ENCODE measurements at places on chromosomes 6 and 20.

DNA sequence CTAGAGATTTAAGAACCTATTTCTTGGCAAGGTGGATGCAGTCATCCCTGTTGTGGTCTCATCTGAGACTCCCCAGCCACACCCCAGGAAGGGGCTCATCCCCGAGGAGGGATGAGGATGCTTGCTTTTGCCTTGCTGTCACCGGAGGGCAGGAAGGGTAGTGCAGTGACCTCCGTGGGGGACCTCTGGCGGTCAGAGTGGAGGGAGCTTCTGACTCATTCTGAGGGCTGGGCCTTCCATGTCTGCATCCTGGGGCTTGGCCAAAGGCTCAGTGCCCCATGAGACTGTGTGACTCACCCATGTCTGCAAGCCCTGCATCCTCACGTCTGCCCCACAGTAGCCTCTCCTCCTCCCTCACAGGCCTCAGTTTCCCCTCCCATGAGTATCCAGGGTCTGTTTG, 38.7 kb downstream of the UQCC2 start:
- DNase-seq = no peak

GRCh38 chr20:49566401-49567364, 1.3 kb downstream of the PTGIS start:
- no peak for DNase-seq

- no peak for DNase-seq
Observed at GRCh38 chr6:163485388-163485851, 70.9 kb downstream of the QKI start.

DNA sequence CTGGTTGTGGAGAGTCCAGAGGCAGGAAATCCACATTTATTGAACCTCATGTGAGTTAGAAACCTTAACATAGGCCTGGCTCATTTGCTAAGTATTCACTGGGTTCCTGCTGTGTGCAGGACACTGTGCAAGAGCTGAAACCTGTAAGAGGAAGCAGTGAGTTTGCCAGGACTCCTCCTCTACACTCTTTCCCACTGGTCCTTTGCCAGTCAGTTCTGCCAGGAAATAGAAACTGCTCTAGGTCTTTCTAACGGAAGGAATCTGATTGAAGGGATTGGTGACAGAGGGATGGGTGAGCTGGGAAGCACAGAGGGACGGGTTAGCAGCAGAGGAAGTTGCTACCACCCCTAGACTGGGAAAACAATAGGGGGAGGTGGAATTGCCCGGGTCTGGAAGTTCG, 234.2 kb upstream of the ECI2 start:
- DNase-seq = no peak

DNA sequence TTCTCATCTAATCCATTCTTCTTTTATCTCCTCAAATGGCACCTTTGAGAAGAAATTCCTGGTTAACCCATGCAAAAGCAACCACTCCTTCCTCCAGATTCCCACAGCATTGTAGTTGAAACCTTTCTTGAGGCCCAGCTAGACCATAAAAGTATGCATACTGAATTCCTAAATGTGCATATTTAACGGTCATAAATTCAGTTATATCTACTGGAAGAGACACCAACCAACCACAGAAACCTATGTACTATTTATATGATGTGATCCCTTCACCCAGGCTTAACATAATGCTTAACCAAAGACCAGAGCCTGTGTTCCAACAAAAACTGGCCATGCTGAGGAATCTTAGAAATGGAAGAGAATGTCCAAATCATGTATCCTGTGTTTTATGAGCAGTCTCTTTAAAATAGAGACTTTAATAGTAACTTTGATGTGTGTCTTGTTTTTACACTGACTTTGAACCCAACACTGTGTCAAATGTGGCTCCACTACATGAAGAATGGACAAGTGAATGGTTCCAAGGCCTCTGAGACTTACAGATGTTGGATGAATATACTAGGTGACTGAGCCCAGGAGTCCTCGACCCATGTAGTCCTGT, 11.4 kb upstream of the TAF8 start:
- no peak for DNase-seq

DNA sequence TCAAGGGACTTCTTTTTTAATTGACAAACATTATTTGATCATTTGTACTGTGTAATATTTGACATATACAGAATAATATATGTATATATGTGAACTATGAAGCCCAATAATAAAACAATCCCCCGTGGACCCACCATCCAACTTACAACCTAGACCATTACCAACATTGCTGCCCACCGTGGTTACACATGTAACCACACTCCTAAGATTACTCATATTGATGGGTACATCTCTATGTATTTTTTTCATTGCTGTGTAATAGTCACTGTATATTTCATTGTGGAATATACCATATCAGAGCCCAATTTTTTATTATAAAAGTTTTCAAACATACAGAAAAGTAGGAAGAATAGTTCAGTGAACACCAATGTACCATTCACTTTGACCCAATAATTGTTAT, 94.3 kb downstream of the RTN4IP1 start:
- no peak for DNase-seq

DNA sequence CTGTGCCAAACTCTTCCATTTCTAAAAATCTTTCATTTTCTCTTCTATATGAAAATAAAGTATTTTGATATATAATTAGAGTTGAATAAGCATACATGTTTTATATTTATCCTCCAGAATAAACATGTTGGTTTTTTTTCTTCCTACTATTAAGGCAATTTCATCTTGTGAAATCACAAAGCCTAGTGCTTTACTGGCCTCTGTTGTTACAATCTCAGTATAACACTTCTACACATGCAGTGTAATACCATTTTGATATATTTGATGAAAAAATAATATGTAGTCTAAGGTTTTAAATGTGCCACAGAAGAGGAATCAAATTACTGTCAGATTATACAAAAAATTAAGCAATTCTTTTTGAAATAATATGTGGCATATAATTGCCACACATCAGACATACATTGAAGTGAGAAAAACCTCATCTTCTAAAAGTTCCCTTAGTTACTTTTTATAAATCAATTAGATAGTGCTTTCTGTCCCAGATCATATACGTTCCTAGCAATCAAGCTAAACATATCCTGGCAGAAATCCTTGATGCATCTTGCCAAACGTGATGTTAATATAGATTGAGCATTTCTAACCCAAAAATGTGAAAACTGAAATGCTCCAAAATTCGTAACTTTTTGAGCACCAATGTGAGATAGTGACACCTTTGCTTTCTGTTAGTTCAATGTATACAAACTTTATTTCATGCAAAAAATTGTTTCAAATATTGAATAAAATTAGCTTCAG, 225.1 kb upstream of the MANEA start:
- DNase-seq = no peak

- DNase-seq = no peak
Observed at GRCh38 chr20:11426948-11427347, 490.7 kb upstream of the BTBD3 start.

GRCh38 chr6:26570027-26570809, 26.5 kb upstream of the ABT1 start:
- no peak for DNase-seq

- no peak for DNase-seq
Observed at GRCh38 chr6:35474942-35475570, 6.9 kb downstream of the RPL10A start.

DNA sequence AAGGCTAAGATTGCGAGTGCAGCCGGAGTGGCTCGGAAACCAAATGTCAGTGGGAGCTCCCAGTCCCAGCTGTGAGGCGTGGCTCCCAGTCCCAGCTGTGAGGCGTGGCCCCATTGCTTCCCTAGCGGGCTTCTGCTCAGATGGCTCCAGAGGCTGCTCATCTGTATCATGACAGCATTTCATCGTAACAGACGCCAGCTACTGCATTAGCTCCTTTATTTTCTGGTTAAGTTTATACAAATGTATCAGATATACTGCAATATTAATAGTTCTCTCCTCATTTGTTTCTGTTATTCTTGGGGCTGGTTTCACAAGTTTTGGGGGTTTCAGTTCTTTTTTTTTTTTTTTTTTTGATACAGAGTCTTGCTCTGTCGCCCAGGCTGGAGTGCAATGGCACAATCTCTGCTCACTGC, 34.7 kb upstream of the TBXT start:
- DNase-seq = no peak

DNA sequence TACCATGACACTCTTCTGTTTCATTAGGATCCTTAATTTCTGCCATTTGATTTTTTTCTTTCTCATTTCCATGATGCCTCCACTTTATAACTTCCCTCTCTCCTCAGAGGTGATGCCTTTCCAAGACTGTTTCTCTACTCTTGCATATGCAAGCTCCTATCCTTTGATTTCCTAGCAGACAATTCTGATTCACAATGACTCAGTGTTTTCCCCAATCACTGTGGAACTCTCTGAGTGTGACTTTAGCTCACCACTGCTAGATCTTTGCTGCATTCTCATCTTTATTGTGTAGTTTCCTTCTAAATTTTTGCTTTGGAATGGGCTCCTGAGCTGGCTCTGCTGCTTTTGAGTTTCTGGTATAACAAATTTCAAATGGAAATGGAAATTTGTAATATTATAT, 184.9 kb downstream of the TINAG start:
- DNase-seq = no peak

- no peak for DNase-seq
Observed at GRCh38 chr6:79173378-79173777, 61.1 kb downstream of the HMGN3 start.

- no peak for DNase-seq
Observed at GRCh38 chr20:46164254-46164653, 46.1 kb downstream of the CD40 start.

GRCh38 chr20:44135012-44135412, 52.0 kb downstream of the JPH2 start:
- DNase-seq = no peak

GRCh38 chr6:108945681-108946159, 97.5 kb downstream of the ARMC2 start:
- DNase-seq = no peak

- no peak for DNase-seq
Observed at GRCh38 chr6:37655666-37656065, 42.0 kb downstream of the MDGA1 start.

- DNase-seq = no peak
Observed at GRCh38 chr6:150310539-150310938, 58.3 kb upstream of the IYD start.

- no peak for DNase-seq
Observed at GRCh38 chr20:11769825-11770224, 147.9 kb upstream of the BTBD3 start.

DNA sequence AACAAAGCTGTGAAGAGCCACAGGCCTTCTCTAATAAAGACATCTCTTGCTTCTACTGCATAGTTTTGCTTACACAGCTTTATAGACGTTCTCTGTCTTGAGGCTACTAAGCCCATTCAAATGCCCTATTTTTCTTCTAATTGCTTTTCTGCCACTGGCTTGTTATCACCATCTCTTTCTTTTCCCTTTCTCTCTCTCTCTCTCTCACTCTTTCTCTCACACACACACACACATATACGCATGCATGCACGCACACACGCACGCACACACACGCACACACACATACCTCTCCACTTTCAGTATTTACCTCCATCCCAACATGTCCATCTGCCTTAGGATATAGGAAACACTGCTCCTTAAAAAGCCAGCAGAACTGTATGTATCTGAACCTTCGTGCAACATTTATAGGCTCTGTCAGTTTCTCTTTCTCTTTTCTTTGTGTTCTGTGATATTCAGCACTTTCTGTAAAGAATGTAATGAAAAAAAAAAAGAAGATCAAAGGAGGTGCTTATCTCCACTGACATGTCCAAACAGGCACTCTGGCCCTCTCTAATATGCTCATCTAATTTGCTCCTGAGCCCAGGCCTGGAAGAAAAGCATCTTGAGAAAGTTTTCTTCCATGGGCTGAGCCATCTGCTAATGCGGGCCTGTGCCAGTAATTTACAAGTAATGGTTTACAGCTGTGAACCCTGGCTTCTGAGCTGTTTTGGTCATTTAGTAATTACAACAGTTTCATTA, 1046.7 kb upstream of the MAP3K7 start:
- DNase-seq = no peak

GRCh38 chr6:5786321-5786968, 220.3 kb downstream of the NRN1 start:
- no peak for DNase-seq

DNA sequence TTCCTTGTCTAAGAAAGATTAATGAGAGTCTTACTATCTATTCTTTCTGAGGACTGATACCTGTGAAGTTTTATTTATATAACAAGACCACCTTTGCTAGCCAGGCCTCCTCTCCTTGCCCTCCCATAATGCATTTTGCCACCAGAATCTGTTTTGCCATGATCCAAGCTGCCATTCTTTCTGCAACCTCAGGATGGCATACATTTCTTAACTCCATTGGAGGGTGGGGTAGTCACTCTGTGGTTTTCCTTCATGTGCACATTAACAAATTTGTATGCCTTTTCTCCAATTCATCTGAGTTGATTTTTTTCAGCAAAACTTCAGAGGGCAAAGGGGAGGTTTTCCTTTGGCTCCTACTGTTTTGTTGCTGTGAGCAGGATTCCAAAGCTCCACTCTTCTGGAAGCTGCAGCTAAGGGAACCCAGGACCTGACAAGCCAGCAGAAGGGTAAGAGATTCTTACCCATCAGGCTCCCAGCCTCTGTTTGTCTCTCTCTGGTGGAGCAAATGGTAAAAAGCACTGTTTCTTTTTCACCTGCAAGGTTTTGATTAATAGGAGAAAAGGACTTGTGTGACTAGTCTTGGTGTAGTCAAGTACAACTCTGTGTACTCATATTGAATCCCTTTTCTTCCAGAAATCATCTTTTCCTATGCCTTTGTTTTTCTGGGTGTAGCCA, 26.2 kb upstream of the ENPP4 start:
- DNase-seq = no peak

- DNase-seq = no peak
Observed at GRCh38 chr6:18386298-18386976, 713 bp upstream of the RNF144B start.

DNA sequence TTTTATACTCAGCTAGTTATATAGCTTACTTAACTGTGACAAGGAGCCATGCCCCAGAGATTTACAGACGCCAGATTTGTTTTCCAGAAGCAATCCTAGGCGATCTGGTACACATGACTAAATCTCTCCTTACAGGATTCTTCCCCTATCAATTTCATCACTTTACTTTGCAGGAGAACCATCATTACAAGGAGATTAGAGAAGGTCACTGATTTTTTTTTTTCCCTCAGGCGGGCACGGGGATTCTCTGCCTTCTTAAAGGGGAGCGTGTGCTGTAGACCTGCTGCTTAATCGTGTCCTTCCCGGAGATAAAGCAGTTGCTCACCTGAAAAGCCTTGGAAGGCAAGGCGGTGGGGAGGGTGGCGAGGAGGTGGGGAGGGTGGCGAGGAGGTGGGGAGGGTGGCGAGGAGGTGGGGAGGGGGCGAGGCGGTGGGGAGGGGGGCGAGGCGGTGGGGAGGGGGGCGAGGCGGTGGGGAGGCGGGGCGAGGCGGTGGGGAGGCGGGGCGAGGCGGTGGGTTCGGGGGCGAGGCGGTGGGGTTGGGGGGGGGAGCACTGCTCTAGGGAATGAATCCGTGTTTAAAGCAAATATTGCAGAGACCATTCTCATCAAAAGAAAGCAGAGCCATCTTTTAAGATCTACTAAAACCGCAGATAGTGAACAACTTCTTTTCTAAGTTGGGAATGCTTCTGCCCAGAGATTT, 14.3 kb upstream of the MRAP2 start:
- DNase-seq = no peak

DNA sequence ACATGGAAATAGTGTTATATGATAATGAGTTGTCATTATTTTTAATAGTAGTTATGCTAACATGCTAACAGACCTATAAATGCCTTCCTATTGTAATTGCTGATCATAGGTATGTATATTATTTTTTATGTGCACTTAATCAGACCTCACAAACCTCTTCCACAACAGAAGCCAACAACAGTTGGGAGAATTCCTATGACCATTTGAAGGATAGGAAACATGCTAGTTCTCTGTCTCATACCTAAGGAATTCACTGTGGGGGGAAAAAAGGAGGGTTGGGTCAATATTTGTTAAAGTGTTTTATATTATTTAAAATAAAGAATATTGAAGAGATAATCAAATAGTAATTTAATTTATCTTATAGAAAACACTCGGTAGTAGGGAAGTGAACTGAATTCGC, 990.9 kb downstream of the EPHA7 start:
- DNase-seq = no peak
